ENCODE measurements at places on chromosomes 2 and 18. TPM values are rescaled to one million over a fixed set of nuclear protein-coding genes. Genes with fewer than 3 reads are reported as not detected.

Gene UGT1A3
- not detected for polyA plus RNA-seq

Gene UNC80
- 2.4 TPM for polyA plus RNA-seq

Gene STPG4
- not detected for polyA plus RNA-seq

DNA sequence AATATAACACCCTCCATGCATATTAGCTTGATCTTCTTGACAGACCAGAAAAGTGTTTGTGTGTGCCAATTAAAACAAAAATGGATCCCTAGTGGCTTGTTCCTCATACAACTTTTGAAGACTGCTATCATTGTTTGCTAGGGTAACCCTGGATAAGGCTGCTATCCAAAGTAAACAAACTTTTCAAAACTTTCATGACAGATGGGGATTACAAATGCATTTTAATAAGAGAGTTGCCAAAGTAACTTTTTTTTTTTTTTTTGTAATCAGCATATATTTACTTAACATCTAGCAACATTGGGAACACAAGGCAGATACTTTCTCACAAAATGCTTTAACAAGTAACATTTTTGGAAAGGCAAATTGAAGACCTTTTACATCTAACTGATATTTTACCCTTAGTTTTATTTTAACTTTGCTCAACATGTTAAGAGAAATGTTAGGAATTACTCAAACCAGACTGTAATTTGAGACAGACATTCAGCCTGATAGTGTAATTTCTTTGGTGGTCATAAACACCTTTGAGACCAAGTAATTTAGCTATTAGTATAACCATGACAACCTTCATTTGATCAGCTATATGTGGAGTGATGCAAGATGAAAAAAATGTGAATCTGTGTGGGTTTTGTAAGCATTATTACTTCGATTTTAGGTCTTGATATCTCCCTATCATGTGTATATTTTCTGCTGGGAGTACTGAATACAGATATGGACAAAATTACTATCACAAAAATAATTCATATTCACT lies 300.9 kb downstream of the ARHGAP15 start:
- no peak for DNase-seq

DNA sequence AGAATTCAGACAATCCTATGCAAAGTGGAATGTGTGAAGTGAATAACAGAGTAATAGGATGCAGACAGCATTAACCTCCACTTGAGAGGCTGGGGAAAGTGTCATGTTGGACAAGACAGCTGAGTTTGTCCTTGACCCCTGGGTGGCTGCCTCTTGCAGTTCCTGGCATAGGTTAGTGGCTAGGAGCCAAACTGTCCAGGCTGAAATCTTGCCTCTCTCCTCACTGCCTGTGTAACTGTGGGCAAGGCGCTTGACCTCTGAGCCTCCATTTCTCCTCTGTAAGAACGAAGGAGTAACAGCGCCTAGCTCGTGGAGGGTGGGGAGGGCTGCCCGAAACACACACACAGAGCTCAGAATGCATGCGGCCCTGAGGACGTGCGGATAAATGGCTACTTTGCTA lies 34.8 kb upstream of the LDLRAD4 start:
- no peak for DNase-seq

- no peak for DNase-seq
Observed at GRCh38 chr18:75581336-75582131, 154.0 kb upstream of the SMIM21 start.

Measured in forelimb muscle (tissue), 1 donor.